ENCODE measurements at places on chromosomes 6 and 20.

DNA sequence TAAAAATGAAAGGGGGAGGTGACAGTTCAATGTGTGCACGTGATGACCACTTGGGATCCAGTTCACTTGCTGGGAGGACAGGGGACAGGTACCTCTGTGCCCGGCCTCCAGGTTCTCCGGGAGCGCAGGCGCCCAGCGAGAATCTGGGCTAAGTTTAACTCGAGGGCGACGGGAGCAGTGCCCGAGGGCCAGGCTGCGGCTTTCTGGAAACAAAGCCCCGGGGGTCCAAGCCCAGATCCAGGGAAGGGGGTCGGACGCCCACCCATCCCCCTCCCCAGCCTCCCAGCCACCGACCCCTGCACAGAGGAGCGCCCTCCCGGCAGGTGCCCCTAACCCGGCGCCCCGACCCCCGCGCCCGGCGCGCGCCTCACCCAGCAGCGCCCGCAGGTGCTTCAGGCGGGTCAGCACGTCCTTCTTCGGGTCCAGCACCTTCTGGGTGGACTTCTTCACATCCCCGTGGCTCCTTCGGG is 405 bp downstream of the RALGAPA2 start:
- DNase-seq = peak; percentile 29

- peak; percentile 36 for DNase-seq
Observed at GRCh38 chr6:117264692-117265409, 507 bp upstream of the VGLL2 start.

DNA sequence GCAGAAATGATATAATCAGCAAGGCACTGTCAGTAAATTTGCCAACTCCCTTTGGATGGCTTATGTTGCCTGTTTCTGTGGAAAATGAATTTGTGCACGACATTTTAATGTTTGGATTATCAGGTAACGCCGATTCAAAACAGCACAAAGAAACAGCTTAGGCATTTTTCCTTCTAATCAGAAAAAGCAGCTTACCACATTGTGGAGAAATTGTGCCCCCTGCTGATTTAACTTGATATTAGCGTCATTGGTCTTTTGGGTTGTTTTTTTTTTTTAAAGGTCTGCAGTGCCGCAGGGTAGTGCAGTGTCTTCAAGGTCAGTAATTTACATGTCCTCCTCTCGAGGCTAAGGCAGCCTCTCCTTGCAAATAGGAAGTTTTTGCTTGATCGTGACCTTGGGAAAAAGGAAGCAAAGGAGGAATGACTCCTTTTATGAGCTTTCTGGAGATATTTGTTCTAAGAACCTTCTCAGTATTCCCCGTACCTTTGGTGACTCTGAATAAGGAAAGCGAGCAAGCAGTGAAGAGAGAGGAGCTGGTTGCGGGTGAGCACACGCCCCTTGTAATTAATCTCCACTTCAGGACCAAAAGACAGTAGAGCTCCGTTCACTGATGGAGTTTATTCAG is 79.1 kb downstream of the ELOVL4 start:
- DNase-seq = peak; percentile 74

- peak; percentile 98 for DNase-seq
Observed at GRCh38 chr20:31712564-31713311, 9.9 kb downstream of the BCL2L1 start.

GRCh38 chr20:48603116-48603818 is 224.5 kb downstream of the PREX1 start:
- DNase-seq = no peak

- DNase-seq = no peak
Observed at GRCh38 chr6:27477318-27478013, 4.6 kb upstream of the ZNF184 start.

GRCh38 chr6:92888316-92888715 is 531.0 kb downstream of the EPHA7 start:
- no peak for DNase-seq

DNA sequence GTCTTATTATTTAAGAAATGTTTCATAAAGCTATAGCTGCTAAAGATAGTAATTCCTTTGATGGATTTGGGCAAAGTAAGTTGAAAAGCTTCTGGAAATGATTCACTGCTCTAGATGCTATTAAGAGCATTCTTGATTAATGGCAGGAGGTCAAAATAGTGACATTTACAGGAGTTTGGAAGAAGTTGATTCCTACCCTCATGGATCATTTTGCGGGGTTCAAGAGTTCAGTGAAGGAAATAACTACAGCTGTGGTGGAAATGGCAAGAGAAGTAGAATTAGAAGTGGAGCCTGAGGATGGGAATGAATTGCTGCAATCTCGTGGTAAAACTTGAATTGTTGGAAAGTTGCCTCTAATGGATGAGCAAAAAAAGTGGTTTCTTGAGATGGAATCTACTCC is 316.1 kb downstream of the UTRN start:
- peak; percentile 88 for DNase-seq

DNA sequence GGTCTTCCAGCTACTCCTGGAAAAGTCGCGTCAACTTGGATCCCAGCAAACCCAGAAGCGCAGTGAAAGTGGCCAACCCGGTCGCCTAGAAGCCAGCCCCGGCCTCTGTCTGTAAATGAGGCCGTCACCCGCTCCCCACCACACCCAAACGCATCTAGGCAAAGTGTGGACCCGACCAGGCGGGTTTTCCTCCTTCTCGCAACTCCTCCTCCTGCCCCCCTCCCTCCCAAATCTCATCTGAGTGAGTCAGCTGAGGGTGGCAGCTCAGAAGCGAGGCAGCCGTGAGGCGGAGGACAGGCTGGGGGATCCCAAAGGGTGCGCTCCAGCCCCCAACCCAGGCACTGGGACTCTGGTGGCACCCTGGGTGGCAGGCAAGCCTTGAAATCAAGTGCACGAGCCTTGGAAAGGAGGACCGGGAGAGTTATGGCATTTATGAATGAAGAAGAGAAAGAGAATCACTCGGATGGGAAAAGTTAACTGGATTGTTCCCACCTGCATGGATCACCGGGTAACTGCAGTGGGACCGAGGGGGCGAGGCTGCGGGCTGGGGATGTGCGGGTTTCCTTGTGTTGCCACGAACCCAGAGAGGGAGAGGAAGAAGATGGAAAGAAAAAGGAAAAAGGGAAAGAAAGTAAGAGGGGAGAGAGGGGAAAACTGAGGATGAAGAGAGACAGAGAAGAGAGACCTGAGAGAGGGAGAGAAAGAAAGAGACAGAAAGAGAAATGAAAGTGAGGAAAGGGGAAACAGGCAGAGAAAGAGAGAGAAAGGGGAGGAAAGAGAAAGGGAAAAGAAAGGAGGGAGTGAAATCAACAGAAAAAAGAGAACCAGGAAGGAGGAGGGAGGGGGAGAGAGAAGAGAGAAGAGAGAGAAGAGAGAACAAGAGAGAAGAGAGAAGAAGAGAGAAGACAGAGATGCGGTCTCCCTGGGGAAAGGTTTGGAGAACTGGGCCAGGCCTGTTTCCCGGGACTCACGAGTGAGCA is at the start of gene APCDD1L:
TSS of gene APCDD1L (minus strand) at position 167 of the 980 bp plus-strand sequence. CDS start 692 bp downstream, outside the sequence.
- DNase-seq = peak; percentile 89

DNA sequence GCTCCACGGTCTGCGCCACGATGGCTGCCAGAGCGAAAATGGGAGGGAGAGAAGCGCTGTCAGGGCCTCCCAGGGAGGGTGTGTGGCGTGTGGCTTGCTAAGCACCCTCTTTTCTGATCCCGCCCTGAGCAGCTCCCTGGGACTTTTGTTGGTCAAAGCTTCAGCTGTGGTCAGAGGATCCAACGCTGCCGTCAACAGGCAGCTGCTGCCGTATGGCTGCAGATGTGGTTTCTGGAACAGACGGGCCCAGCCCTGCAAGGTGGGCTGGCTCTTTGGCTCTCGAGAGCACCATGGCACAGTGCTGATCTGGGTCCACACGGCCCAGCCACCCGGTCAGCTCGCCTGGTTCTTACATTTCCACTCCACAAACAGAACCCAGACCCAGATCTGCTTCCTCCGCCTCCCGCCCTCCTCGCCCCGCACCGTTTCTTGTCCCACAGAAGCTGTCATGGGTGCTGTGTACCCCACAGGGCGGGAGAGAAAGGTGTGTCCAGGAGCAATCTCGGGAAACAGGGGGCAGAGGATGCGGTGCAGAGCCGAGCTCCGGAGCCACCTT is 86.0 kb upstream of the BHLHE23 start:
- no peak for DNase-seq

DNA sequence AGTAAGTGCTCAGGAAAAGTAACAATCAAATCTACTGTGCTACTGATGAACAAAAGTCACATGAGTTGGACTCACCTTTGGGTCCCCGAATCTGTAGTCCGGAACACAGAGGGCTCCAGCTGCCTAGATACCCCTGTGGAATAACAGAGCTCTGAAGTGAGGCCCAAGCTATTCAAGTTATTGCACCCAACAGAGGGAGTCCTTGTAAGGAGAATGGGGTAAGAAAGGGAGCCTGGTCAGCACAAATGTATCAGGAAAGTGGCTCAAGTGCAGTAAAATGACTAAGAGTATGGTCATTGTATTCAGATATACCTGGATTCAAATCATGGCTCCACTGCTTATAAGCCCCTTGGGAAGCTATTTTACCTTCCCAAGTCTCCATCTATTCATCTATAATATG is 20.9 kb downstream of the EDN1 start:
- peak; percentile 74 for DNase-seq

DNA sequence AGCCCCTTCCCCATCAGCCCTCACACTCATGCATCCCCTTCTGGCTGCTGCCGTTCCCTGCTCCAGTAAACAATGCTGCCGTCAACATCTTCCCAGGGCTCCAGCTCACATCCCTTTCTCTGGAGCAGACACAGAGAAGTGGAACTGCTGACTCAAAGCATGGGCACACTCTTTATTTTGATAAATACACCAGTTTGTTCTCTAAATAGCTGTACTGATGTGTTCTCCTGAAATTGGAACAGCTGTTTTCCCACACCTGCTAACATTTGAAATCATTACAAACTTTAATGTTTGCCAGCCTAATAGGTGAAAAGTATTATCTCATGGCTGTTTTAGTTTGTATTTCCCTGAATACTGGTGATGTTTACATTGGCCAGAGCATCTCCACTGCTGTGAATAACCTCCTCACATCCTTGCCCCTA is 102.1 kb upstream of the NXT1 start:
- no peak for DNase-seq

GRCh38 chr6:47004463-47004862 is 37.7 kb downstream of the ADGRF1 start:
- DNase-seq = peak; percentile 45

DNA sequence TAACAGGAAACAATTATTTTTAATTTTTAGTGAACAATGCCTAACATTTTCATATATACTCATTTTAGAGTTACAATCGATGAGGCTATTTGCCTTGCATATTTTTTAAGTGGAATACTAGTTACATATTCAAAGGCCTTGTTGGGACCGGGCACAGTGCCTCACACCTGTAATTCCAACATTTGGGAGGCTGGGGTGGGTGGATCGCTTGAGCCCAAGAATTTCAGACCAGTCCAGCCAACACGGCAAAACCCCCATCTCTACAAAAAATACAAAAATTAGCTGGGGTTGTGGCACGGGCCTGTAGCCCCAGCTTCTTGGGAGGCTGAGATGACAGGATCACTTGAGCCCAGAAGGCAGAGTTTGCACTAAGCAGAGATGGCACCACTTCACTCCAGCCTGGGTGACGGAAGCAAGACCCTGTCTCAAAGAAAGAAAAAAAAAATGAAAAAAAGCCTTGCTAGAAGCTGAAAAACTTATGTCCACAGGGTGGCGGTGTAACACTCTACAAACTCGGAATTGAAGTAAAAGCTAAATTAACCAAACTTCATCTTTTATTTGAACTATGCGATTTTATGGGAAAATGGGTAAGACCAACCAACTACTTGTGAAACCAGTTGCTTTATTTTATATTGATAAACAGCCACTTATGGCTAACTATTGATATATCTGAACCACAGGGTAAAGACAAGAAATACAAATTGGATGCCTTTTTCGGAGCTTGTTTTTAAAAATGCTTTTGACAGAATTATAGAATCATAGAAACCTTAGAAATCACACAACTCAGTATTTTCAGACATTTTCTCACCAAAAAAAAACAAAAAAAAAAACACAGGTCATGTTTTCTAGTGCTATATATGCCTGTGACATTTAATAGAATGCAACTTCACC is 24.1 kb upstream of the ROS1 start:
- DNase-seq = peak; percentile 70

- no peak for DNase-seq
Observed at GRCh38 chr20:10137032-10137431, 81.6 kb upstream of the SNAP25 start.

- DNase-seq = no peak
Observed at GRCh38 chr20:2747676-2748235, 52.7 kb downstream of the CPXM1 start.

GRCh38 chr6:106163446-106163965 is 77.4 kb downstream of the PRDM1 start:
- DNase-seq = peak; percentile 96

- no peak for DNase-seq
Observed at GRCh38 chr20:38748861-38749149, 545 bp downstream of the ACTR5 start.

DNA sequence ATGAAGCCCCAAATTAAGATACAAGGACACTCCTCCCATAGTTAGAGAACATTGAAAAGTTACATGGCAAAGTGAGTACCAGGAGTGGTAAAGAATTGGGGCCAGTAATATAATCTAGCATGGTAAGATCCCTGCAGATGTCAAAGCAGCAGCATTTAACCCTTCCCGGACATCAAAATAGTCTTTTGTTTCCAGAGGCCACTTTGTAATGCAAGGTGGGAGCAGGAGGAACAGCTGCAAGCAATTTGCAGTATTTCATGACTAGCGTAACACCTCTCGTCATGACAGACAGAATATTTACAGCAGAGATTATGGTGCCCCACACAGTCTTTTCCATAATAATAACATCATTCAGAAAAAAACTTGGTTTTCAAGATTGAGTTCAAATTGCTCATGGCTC is 123.2 kb upstream of the VGLL2 start:
- DNase-seq = no peak

DNA sequence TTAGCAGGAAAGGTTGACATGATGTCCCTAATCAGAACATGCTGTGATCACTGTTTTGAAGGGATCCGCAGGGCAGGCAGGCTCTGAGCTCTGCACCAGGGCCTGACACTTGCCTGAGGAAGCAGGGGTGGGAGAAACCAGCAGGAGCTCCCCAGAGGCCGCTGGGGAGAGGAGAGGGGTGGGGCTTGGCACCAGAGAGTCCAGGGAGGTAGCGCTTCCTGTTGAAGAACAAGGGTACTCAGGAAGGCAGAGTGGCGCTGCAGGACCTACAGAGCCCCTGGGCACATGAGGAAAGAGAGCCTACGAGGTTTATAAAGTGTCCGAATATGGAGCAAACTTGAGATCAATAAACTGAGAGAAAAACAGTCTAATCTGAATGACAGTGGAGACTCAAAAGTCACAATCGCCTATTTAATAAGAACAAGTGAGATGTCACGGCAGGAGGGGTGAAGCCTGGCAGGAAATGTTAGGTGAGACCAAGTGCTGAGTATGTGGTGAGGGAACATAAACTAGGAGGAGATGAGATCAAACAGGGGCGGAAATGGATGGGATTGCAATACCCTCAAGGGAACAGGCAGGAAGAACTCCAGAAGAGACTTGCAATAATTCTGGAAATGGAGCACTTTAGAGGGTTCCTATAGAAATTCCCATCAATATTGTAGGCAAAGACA is 5.8 kb upstream of the TBXT start:
- no peak for DNase-seq

All from M059J (cell line).